H7 (cell line): ENCODE measurements at places on chromosomes 4 and X.

- no peak for DNase-seq
Observed at GRCh38 chr4:156781852-156782251, 189.7 kb downstream of the PDGFC start.

DNA sequence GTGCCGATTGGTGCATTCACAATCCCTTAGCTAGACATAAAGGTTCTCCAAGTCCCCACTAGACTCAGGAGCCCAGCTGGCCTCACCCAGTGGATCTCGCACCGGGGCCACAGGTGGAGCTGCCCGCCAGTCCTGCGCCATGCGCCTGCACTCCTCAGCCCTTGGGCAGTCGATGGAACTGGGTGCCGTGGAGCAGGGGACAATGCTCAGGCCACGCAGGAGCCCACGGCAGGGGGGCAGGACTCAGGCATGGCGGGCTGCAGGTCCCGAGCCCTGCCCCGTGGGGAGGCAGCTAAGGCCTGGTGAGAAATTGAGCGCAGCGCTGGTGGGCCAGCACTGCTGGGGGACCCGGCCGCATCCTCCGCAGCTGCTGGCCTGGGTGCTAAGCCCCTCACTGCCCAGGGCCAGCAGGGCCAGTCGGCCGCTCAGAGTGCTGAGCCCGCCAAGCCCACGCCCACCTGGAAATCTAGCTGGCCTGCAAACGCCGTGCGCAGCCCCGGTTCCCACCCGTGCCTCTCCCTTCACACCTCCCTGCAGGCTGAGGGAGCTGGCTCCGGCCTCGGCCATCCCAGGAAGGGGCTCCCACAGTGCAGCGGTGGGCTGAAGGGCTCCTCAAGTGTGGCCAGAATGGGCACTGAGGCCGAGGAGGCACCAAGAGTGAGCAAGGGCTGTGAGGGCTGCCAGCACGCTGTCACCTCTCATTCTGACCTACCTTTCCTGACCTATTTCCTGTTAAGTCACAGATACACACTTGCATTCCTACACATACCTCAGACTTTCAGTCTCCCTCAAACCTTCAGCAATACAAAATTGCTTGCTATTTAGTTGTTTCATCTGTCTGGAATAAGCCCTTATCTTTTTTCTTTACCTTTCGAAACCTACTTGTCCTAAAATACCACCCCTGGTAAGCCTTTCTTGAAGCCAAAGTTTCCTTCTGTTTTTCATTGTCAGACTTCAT, 20.7 kb downstream of the UBE2K start:
- DNase-seq, result no peak

DNA sequence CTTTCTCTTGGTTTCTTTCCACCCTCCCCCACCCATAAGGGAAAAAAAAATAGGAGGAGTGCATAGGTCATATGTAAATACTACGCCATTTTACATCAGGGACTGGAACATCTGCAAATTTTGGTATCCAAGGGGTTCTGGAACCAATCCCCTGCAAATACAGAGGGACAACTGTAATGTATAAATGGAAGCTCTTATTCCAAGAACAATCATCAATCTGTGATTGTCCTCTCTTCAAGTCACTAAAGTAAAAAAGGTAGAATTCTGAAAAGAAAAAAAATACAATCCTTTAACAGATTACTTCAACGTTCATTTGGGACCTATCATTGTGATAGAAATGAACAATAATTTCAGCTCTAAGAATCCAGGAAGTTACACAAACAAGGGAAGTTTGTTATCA, 13.6 kb downstream of the PPA2 start:
- no peak for DNase-seq

- DNase-seq, result no peak
Observed at GRCh38 chr4:118589471-118590055, 95.6 kb upstream of the METTL14 start.

DNA sequence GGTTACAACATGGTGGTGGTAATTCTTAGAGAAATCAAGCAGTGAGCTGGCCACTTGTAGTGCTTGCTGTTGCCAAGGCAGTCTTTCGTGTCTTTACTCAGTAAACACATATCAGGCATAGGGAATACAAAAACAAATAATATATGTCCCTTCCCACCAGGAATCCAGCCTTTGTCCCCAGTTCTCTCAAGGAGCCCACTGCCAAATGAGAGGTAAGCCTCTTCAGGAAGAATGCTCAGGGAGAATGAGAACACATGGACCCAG, 421 bp upstream of the PLAC1 start:
- DNase-seq, result no peak

GRCh38 chrX:42755815-42756214, 22.1 kb downstream of the PPP1R2C start:
- no peak for DNase-seq

DNA sequence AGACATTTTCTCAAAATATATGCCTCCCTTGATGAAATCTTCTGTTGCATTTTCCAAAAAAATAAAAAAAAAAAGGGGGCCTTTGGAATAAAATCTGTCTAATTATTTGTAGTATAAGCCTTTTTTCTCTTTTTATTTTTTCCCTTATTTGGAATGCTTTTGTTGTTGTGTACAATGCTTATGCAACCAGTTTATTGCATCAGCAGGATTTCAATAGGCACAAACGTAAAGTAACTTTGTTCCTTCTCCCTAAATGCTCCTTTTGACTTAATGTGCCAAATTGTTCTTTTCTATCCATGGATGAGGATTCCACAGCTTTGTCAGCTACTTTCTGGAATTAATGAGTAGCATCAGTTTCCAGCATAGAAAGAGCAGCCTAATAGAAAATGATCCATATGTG, 59.6 kb upstream of the HPGD start:
- no peak for DNase-seq

DNA sequence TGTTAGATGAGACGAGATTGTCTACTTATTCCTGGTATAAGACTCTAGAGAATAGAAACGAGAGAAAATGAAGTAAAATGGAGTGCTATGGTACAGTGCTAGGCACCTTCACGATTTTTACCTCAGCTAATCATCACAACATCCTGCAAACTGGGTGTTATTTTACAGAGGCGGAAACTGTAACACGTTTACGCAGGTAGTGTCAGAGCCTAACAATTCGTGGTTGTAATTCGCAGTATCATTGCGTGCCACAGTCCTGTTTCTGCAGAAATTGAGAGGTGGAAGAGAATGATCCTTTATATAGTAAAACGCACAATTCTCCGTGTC, 383 bp upstream of the TBC1D19 start:
- DNase-seq, result no peak

DNA sequence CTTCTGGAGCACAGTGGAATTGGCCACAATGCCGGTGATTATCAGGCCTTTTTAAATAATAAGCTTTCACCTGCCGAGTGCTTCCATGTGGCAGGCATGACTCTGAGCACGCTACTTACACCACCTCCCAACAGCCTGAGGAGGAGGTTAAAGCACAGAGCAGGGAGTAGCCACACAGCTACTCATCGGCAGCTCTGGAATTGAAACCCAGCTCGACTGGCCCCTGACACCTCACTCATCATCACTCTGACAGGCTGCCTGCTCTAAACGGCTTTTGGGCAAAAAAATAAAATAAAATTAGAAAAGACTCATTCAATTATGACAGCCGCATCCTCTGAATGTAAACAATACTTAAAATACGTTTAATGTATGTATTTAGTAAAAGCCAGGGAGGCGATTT, 326.4 kb upstream of the NOCT start:
- DNase-seq, result no peak

GRCh38 chrX:19720236-19720635, 167.2 kb downstream of the SH3KBP1 start:
- no peak for DNase-seq

GRCh38 chrX:44173219-44173618, 170.3 kb downstream of the EFHC2 start:
- no peak for DNase-seq

- DNase-seq, result no peak
Observed at GRCh38 chrX:106281383-106281782, 113.3 kb downstream of the PWWP3B start.

DNA sequence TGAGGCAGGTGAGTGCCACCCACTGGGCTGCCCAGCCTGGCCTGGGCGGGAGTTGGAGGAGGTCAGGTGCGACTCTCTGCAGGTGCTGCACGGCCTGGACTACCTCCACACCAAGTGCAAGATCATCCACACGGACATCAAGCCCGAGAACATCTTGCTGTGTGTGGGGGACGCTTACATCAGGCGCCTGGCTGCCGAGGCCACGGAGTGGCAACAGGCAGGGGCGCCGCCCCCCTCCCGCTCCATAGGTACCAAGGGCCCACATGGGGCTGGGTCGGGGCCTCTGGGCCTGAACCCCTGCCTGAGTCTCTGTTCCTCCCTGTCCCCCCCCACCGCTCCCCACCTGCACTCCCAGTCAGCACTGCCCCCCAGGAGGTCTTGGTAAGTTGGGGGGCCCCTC, 2.0 kb downstream of the SRPK3 start:
- no peak for DNase-seq
